ENCODE measurements at places on chromosomes 11 and 22.

GRCh38 chr22:32796865-32797573, 4.5 kb upstream of the TIMP3 start:
- peak; percentile 22 for DNase-seq

DNA sequence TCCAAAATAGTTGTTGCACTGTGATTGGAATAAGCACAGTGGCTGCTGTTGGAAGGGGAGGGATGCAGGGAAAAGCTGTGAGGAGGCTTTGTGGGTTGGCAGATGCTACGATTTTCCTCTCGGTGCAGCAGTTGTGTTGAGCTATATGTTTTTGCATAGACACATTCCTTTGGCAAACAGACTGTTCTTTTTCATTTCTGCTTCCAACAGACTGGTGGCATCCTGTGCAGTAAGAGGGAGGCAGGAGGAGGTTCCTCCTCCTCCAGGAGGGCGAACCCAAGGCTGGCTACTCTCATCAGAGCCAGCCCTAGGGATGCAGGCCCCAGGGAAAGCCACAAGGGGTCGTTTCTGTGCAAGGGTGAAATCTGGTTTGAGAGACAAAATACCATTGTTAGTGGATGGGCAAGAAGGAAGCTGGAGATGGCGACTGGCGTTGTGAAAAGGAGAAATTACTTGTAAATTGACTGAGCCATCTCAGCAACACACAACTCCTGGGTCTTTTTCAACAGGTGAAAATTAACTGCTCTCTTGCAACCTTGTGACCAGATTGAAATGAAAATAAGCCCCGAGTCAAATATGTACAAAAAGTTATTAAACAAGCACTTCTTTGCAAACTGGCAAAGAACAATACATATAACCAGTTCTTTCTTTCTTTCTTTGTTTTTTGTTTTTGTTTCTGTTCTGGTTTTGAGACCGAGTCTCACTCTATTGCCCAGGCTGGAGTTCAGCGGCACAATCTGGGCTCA, 26.5 kb upstream of the UBASH3B start:
- DNase-seq: peak; percentile 45

DNA sequence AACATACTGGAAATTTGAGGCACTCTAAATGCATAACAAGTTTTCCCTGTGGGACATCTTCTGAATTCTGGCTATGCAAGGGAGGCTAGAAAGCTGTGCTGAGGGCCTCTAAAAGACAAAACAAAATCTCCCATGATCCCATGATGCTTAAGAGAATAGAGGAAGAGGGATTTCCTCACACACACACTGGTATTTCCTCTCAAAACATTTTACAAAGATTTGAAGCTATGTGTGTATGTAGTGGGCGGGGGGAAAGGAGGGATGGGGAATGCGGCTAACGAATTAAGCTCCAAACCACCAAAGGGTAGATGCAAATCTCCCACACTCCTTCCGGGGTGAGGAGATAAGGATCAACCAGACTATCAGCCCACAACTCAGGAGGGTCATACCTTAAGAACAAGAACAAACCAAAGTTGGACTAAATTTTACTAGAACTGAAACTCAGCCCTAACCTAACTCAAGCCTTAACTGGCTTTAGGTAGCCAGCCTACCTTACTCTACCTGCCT, 6.0 kb downstream of the OR2AT4 start:
- DNase-seq: no peak

GRCh38 chr22:24088816-24089215, 77.7 kb downstream of the CABIN1 start:
- no peak for DNase-seq

GRCh38 chr22:48536541-48537342, 1290.9 kb downstream of the BRD1 start:
- no peak for DNase-seq

- DNase-seq: peak; percentile 48
These were observed 344 bp downstream of the IFT27 start for GRCh38 chr22:36775586-36775963.

DNA sequence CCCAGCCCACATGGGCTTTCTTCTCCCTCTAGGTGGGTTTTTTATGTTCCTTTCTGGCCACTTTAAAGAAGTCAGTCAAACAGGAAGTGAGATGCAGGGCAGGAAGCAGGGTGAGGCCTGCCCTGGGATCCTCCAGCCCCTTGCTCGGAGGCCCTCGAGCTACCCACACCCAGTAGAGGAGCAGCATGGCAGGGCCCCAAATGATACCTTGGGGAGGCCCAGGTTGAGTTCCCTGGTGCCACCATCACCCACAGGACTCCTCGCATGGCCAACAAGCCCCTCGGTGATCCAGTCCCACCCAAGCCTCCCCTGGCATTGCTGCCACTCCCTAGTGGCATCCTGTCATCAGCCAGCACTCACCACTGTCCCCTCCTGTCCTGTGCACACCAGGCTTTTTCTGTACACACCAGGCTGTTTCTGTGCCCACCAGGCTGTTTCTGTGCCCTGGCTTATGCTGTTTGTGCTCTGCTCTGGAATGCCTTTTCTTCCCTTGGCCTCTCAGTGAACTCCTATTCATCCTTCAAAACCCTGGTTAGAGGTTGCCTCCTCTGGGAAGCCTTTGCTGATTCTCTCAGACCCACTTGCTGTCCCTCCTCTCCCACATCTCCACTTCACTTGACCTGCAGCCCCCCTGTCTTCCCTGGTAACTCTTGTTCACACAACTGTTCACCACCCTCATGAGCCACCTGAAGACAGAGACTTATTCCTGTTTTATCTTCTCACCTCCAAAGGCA, 3.1 kb upstream of the PTGDR2 start:
- DNase-seq: peak; percentile 53

DNA sequence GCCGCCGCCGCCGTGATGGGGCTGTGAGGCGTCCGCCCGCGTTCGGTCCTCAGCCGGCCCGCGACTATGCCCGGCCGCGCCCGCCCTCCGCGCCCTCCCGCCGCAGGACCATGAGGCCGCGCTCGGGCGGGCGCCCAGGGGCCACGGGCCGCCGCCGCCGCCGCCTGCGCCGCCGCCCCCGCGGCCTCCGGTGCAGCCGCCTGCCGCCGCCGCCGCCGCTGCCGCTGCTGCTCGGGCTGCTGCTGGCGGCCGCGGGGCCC, 215 bp downstream of the ZNRF3 start:
- no peak for DNase-seq

DNA sequence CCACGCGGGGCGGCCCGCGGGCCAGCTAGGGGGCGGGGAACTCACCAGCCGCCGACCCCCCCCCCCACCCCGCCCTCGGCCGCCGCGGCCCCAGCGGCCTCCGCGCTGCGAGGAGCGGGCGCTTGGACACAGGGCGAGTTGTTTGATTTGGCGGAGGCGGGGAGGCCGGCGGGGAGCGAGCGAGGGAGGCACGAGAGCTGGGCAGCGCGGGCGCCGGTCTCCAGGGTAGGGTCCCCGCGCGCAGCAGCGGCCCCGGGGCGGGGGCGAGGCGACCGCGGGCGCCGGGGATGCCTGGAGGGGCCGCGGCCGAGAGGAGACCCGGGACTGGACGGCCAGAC, 64.4 kb downstream of the NAV2 start:
- no peak for DNase-seq

DNA sequence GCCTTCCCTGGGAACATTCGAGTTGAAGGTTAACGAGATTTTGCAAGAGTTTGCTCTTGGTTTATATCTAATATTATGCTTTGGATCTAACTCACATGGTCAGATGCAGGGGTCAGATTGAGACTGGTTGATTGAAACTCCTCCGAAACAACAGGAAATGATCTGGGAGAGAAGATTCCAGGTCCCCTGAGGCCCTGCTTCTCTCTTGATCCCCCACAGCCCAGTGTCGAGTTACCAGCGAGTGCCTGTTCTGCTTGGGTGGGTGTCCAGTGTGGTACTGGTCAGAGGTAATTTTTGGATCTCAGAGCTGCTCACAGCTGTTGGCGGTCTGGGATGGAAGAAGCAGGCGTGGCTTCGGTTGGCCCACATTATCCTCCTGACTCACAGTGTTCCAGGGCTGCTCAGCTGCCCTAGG, 9.2 kb downstream of the FBLN1 start:
- no peak for DNase-seq

- no peak for DNase-seq
These were observed 65.6 kb downstream of the PPFIBP2 start for GRCh38 chr11:7579361-7579791.

GRCh38 chr11:326842-327580, 6.4 kb upstream of the IFITM3 start:
- peak; percentile 33 for DNase-seq

GRCh38 chr11:127445476-127445875, 444.9 kb upstream of the KIRREL3 start:
- no peak for DNase-seq

DNA sequence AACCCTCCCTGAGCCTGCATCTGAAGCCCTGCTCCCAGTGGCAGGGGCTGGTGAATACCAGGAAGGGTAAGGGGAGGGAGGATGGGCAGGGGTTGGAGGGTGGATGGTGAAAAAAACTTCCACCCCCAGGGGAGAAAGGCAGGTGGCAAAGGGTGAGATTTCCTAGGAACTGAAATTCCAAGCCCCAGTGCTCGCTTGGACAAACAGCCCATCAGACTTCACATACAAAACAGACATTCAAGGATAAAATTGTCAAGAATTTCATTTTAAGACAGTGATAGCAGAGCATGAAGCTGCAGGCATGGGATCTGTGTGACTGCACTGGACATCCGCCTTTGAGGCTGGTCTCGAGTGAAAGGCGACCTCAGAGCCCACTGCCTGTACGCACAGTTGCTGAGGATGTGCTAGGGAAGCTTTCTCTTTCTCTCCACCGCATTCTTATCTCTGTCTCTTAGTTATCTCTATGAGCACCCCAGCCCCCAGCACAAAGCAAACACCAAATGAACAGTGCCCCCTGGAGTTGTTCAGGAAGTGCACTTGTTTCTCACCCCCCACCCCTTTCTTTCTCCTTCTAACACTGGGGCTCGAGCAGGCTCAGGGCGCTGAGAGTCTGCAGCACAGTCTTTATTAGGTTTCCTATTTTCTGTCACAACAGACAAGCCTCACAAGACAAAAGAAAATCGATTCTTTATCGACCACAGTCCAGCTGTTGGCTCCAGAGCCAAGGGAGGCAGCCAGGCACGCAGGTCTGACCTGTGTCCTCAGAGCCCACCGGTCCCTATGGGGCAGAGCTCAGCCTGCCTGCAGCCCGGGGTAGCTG, 237.3 kb upstream of the NCAM1 start:
- DNase-seq: no peak

- DNase-seq: peak; percentile 38
These were observed 12.7 kb downstream of the RPL3 start for GRCh38 chr22:39306456-39307361.

Measured in CD4-positive, CD25-positive, alpha-beta regulatory T cell (primary cell).